ENCODE measurements at places on chromosomes 3 and 15. TPM values are rescaled to one million over a fixed set of nuclear protein-coding genes. Genes with fewer than 3 reads are reported as not detected.

Gene DPPA2
- total RNA-seq, result not detected

Gene P3H2
- 2.7 TPM for total RNA-seq

Gene SLC6A20
- total RNA-seq, result not detected

Gene UROC1
- total RNA-seq, result not detected

Gene CHCHD4
- total RNA-seq, result 21.8 TPM

Gene CP
- total RNA-seq, result 2.9 TPM

Gene FGD5
- total RNA-seq, result 18.4 TPM

All from heart right ventricle (tissue), 16 donors.